ENCODE measurements at places on chromosomes 12 and 14. TPM values are rescaled to one million over a fixed set of nuclear protein-coding genes. Genes with fewer than 3 reads are reported as not detected.

The VRTN gene
- total RNA-seq = not detected

The PGF gene
- total RNA-seq = 48.4 TPM

The FZD10 gene
- 0.43 TPM for total RNA-seq

The RERGL gene
- not detected for total RNA-seq

The PTGDR gene
- not detected for total RNA-seq

The COX8C gene
- total RNA-seq = not detected

The KCNA5 gene
- total RNA-seq = not detected

The GPR162 gene
- 0.72 TPM for total RNA-seq
